Upper lobe of right lung (tissue), 1 donor: ENCODE measurements at places on chromosomes 7 and 10. TPM values are rescaled to one million over a fixed set of nuclear protein-coding genes. Genes with fewer than 3 reads are reported as not detected.

The VENTX gene
- total RNA-seq, result 3.4 TPM

The PTPN12 gene
- 149 TPM for total RNA-seq

The SMO gene
- total RNA-seq, result 4.0 TPM

The PRKCQ gene
- total RNA-seq, result 9.8 TPM

The STAG3 gene
- total RNA-seq, result 2.3 TPM

The ITGB8 gene
- 4.6 TPM for total RNA-seq

The ZPBP gene
- not detected for total RNA-seq

The MRPS24 gene
- total RNA-seq, result 61.5 TPM

The CYP3A7 gene
- 1.6 TPM for total RNA-seq

The CCL24 gene
- 4.8 TPM for total RNA-seq

The ACTA2 gene
- total RNA-seq, result 478 TPM

The BUD23 gene
- total RNA-seq, result 38.4 TPM

The CREB3L2 gene
- 61.8 TPM for total RNA-seq

The LAMB1 gene
- 156 TPM for total RNA-seq

The TBX20 gene
- not detected for total RNA-seq

The CRHR2 gene
- total RNA-seq, result not detected

The ZNF365 gene
- total RNA-seq, result 1.3 TPM
